ENCODE measurements at places on chromosomes 2 and 18.

GRCh38 chr2:86296947-86297346 lies 40.5 kb downstream of the REEP1 start:
- no peak for DNase-seq

DNA sequence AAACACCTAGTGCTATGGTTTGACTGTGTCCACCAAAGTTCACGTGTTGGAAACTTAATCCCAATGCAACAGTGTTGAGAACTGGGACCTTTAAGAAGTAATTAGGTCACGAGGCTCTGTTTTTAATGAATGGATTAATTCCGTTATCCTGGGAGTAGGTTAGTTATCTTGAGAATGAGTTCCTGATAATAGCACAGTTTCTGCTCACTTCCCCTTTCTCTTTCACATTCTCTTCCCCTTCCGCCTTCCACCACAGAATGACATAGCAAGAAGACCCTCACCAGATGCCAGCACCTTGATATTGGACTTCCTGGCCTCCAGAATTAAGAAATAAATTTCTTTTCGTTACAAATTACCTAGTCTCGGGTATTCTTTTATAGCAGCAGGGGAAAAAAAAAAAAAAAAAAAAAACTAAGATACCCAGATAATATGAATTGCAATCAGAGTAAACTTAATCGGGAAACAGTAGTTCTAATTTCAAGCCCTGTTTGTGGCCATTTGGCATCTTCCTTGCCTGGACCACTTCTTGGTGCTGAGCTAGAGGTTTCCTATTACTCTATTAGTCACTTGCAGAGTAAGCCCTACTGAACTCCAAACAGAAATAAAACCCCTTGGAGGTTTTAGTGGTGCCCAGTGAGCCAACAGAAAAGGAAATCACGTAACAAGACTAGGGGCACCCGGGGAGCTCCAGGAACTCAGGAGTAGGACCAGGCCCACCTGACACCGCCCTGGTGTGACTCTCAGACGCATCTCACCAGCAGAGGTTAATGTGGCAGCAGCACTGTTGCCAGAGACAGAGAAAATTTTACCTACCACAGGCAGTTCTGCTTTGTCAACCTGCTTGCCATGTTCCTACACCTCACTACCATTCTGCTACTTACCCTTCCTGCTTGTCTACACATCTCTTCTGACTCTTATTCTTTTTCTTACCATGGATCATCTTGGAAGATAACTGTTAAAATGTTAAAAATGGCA lies 147.6 kb upstream of the CAB39 start:
- no peak for DNase-seq

DNA sequence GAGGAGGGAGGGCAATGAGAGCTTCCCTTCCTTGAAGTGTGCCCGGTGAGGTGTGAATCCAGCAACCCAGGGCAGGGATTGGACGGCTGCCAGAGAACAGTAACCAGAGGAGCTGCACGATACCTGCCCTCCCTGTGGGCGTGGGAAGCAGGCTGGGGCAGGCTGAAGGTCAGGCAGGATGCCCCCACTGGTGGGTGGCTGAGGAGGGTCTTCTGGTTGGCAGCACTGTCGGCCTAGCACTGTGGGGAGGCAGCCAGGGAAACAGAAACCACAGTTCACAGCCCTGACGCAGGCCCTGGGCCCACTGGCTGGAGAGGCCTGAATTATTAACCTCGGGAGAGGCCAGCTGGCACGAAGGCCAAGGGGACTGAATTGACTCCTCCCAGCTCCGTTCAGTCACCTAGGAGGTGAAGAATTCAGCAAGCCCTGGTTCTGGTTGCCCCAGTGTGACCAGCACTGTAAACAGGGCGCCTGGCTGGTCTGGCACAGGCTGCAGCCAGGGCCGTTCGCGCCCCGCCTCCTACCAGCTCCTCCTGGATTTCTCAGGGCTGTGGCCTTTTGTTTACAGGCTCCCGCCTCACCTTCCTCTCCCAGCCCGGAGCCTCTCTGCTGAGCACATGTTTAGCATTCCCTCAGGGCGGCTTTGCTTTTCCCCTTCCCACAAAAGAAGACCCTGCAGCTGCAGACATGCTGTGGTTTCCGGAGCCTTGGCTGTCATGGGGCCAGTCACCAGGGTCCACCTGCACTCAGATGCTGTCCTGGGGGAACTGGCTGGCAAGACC lies 97.8 kb downstream of the B3GNT2 start:
- DNase-seq: no peak

GRCh38 chr2:219557791-219558785 lies 13.3 kb downstream of the OBSL1 start:
- no peak for DNase-seq

DNA sequence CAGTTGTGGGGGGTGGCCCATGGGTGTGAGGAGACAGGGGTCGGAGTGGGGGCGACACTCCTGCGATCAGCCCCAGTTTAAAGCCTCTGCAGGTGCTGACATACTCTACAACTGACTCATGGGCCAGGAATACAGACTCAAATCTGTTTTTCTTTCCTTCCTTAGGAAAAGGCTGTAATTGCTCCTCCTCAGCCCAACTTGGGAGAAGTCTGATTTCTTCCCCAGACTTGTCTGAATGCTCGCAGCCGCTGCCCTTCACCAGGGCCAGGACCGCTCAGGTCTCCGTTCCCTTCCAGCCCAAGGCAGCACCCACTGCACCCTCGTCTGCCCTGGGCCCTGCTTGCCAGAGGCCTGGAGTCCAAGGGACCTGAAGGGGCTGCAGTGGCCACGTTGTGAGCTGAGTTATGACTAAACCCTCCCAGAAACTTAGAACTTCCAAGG lies 41.3 kb downstream of the RHOB start:
- DNase-seq: no peak
